ENCODE measurements at places on chromosomes 11 and 22.
A peak's percentile ranks its signal among the peaks of the same experiment; 100 is the strongest.

GRCh38 chr22:35460688-35461087, 60.7 kb downstream of the MCM5 start:
- DNase-seq: no peak

DNA sequence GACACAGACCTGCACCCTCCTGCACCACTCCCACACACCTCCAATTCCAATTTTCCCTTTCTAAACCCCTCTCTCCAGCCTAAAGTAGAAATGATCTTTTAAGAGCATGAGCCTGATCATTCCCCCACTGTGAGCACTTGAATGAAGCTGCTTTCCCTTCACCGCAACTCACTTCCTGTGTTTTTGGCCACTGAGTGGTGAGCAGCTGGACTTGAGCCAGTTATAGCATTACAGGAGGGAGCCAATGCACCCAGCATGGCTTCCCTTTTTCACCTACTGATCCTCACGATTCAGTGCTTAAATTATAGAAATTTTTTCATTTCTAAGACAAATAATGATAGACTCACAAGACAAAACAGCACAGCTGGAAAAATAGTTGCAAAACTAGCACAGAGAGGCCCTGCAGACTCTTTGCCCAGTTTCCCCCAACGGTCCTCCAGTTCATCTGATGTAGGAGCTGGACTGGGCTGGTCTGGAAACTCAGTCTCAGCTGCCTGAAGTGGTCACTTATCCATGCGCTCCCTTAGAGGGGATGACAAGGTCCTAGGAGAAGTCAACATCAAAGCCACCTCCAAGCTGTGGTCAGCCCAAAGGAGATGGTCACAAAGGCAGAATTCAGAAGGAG, 9.7 kb upstream of the APOL4 start:
- DNase-seq: no peak

DNA sequence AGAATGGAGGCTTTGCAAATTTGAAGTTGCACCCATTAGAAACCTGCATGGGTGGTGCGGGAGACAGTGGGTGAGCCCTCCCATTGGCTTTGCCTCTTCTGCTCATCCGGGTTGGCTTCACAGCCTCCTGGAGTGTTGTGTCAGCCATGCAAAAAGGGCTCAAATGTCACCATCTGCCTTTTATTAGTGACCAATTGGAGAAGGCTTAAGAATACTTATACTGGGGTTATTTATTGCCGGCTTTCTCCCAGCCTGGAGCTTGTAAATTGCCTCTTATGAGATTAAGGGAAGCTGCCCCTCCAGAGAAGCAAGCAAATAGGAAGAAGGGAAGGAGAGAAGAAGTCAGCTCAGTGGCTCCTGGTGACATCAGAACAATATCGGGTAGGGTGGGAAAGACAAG, 182.6 kb downstream of the ST3GAL4 start:
- DNase-seq: peak; percentile 97

DNA sequence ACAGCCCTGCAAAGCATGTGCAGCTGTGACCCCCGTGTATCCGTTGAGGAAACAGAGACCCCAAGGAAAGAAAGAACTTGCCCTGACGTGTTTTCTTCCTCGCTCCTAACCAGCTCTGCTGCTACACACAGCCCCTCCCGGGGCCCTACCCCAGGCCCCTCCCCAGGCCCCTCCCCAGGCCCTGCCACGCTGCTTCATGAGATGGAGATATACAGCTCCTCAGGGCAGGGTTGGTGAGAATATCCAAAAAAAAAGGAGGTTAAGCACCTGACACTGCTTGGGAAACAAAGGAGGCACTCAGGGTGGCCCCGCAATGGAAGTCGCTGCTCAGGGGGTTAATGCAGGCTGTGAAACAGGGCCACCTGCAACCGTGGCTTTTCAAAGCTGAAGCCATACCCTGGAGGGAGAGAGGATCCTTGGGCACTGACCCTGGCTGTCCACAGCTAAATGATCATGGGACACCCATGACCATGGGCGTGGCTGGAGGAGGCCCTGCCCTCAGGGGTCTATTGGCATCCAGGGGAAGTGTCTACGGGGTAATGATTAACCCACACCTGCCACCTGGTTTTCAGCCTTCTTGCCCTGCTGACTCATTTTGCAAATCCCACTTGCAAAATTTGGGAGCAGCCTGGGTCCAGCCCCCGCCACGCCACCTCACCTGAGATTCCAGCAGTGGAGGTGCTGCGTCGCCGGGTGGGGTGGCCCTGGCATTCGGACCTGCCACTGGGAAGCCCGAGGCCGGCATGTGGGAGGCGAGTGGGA, 112.1 kb upstream of the ANO1 start:
- no peak for DNase-seq

DNA sequence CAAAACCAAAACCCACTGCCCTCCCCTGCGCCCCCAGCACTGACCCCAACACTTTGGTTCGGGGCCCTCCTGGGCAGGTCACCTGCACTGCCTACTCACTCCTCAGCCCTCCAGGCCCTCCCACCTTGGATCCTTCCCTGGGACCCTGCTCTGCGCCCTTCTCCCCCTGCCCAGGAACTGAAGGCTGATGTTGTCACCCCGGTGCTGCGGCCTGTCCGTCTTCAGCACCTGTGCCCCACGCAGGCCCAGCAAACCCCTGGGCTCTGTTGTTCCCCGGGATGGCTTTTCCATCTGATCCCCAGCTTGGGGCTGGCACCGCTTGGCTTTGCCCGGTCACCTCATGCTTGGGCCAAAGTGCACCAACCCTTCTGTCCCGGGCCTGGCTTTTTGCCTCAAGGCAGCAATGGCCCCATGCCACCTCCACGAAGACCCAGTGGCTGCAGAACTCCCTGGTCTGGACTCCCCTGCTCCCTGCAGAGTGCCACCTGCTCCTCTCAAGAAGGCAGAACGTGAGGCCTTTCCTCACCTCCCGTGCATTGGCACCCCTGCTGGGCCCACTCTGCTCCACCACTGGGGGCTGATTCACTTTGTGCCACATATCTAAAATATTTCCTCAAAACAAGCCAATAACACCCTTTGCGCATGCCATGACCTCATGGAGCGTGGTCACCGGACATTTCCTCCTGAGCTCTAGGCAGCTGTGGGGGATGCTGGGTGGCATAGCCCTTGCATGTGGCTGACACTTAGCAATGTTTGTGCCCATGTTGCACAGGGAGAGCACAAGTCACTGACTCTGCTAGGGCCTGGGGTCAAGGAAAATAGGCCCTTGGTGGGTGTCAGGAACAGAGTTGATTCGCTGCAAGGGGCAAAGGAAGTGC, 8.8 kb downstream of the PPM1F start:
- no peak for DNase-seq

- DNase-seq: no peak
Observed at GRCh38 chr11:75323609-75324008, 27.9 kb downstream of the ARRB1 start.
